Hypothalamus (tissue), 51 donors: ENCODE measurements at places on chromosomes 1 and 21.

DNA sequence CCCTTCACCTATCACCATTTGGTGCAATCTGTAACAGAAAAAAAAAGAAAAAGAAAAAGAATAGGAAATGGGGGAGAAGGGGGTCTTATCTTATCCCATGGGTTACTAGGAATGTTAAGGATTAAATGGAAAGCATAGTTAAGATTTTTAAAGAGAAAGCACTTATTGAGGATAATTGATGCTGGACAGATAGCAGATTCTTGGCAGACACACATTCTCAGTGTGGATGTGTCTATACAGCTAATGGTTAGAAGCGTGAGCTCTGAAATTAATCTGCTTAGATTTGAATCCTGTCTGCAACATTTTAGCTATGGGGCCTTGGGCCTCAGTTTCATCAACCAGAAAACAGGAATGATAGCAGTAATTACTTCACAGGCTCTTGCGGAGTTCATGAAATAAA is 67.1 kb downstream of the SSBP3 start:
- DNase-seq = no peak

DNA sequence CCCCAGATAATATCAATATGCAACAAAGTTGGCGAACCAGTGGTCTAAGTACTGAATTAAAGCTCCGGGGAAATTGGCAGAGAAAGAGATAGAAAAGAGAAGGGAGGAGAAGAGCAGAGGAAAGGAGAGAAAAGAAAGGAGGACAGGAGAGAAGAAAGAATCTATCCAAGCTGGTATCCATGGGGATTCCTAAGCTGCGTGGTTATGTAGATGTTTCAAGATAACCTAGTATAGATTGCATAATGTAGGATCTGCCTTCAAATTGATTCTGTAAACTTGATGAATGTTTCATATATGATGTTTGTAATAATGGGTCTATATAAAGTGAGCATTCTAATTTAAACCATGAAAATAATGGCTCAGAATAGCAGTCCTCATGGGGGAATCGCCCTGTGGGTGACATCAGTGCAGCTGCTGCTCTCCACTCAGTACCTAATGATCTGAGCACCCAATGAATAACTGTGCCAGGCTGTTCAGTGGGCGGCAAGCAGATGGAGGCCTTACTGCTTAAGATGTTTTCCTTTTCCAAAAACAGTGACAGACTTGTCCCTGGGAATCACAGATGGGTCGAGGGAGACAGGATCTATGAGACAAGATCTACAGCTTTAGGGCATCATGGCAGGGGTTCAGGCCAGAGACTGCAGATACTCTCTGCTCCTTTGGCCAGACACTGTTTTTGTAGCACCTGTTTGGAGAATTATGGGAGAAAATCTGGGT is 78.0 kb downstream of the LAMC2 start:
- DNase-seq = no peak

GRCh38 chr1:50972766-50973165 is 2.7 kb downstream of the CDKN2C start:
- DNase-seq = no peak

GRCh38 chr1:27366113-27366410 is 699 bp downstream of the MAP3K6 start:
- peak; percentile 53 for DNase-seq

GRCh38 chr21:31713115-31713514 is 18.8 kb downstream of the SCAF4 start:
- no peak for DNase-seq

DNA sequence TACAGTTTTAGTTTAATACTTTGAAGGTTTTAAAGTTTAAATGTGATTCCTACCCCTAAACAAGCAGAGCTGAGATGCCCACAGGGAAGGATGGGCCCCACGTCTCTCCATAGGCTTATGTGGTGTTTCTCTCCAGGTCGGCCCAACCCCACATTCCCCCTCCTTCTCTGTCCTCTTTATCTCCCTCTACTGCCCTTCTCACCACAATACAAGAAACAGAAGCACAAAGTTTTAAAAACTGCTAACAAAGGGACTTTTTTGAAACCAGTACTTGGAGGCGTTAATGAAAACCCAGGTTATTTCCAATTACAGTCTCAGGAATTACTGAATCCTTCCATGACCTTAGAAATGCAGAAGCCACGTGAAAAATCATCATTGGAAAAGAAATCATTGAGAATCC is 324.0 kb downstream of the NTNG1 start:
- no peak for DNase-seq

- DNase-seq = no peak
These were observed 14.4 kb upstream of the VPS26C start for GRCh38 chr21:37281579-37281978.

GRCh38 chr1:22836850-22837249 is 126.2 kb downstream of the EPHB2 start:
- no peak for DNase-seq

GRCh38 chr1:244186372-244186771 is 135.3 kb downstream of the ZBTB18 start:
- DNase-seq = no peak

- no peak for DNase-seq
These were observed 118.4 kb downstream of the KCNN3 start for GRCh38 chr1:154751690-154752089.

DNA sequence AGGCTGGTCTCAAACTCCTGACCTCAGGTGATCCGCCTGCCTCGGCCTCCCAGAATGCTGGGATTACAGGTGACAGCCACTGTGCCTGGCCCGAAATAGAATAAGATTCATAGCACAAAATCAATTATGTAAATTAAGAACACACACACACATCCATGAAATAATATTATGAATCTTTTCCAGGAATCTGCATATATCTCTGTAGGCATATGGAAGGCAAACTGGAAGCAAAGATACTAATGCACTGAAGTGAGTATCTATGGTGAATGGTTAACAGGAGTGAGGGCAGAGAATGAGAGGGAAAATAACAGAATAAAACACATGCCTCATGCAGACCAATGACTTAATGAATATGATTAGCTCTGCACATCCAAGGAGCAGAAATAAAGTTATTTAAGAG is 61.6 kb upstream of the ATP2B4 start:
- no peak for DNase-seq

DNA sequence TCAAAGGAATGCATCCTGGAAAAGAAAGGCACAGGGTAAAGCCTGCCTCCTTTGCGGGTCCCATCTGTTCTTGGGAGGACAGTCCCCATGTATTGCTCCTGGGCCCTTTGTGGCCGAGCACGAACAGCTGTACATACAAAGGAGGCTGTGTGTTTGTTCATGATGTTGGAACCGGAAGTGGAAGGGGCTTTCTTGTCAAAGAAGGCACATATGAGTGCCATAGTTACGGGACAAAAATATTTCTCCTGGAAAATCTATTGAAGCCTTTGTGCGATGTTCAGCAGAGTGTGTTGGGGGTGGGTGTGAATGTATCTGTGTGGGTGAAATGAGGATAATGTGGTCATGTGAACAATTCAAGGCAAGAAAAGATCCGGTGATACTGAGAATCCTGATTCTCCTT is 297.6 kb downstream of the DISC1 start:
- DNase-seq = no peak

GRCh38 chr1:198086051-198086745 is 70.6 kb upstream of the NEK7 start:
- DNase-seq = no peak

DNA sequence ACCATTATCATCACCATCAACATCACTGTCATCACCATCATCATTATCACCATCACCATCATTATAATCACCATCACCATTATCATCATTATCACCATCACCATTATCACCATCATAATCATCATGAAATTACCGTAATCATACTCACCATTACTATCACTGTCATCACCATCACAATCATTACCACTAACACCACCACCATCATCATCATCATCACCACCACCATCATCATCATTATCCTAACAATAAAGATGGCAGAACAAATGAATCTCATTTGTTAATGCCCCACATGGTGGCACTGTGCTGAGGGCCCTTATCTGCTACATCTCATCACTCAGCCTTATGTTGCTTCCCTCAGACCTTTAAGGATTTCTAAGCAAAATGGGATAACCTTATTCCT is 9.4 kb upstream of the PLA2G2E start:
- no peak for DNase-seq

DNA sequence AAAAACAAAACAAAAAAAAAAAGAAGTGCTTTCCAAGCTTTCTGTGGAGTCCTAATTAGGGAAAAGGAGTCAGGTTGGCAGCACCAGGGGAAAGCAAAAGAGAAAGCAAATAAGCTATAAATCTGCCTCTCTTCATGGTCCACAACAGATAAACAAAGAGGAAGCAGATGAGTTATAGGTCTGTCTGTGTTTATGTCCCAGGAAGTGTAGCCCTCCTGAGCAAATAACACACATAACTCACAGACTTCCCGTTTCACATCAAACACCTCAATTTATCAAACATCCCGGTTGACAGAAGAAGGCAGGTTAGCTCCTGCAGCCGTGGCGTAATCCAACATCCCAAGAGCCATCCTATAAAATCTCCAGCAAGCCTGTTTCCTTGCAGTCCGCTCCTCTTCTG is 5.6 kb upstream of the SLC2A5 start:
- DNase-seq = no peak

DNA sequence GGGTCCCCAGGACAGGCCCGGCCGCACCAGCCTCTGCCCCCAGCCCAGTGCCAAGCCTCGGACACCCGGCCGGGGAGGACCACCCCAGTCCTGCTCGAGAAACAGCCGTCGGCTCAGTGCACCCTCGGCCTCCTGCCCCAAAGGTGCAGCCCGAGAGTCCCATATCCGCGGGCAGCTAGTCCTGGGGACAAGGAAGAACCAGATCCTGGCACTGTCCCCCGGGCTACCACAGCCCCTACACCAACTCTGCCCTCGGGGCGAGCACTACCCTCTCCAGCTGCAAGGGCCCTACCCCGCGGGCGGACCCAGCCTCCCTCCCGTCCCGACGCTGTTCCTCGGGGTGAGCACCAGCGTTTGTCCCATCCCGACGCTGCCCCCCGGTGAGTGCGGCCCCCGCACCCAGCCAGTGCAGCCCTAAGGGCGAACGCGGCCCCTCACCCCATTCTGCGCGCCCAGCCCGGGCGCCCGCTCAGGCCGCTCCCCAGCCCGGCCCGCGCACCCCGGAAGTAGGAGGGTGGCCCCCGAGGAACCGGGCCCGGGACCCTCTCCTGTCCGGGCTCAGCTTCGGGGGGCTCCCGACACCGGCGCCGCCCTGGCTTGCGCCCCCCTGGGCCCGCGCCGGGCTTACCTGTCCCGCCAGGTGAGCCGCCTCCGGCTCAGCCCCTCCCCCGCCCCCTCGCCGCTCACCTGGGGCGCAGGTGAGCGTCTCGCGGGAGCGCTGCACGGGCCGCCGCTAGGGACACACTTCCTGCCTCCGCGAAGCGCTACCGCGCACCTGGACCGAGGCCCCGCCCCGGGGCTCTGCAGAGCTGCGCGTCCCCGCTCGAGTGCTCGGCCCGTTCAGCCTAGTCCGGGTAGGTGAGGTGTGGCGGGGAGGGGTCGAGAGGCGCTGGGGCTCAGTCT is at the start of gene KDF1:
Gene KDF1 (minus strand): TSS at position 747 of the 903 bp plus-strand sequence. CDS start 8,088 bp downstream, outside the sequence.
- no peak for DNase-seq

DNA sequence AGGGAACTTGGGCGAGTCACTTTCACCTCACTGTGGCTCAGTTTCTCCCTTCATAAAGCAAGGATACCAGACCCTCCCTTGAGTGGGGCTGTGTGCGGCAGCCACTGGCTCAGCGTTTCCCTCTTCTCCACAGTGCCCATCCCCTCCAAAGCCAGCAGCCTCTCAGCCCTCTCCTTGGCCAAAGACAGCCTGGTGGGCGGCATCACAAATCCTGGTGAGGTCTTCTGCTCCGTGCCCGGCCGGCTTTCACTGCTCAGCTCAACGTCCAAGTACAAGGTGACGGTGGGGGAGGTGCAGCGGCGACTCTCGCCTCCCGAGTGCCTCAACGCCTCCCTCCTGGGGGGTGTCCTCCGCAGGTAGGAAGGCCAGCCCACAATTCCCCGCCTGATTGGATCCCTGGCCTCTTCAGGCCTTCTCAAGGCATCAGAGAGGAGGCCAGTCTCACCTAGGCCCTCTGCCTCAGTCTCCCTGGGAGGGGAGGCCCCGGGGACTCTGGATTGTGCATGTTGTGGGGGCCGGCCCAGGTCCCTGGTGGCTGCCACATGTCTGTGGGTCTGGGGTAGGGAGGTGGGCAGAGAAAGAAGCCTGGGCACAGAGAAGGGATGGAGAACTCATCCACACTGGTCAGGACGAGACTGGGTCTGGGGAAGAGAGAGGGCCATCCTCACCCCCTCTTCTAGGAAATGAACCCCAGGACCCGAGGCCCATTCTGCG is 15.2 kb downstream of the TFAP2E start:
- DNase-seq = no peak
